Diencephalon (tissue), 1 donor: ENCODE measurements at places on chromosomes 1 and 21. TPM values are rescaled to one million over a fixed set of nuclear protein-coding genes. Genes with fewer than 3 reads are reported as not detected.

Gene SIK1
- 6.5 TPM for total RNA-seq

Gene LRRC53
- 0.23 TPM for total RNA-seq

Gene ATP6V1G3
- total RNA-seq, result not detected

Gene KCNK1
- 7.4 TPM for total RNA-seq

Gene VSIG8
- not detected for total RNA-seq

Gene PODN
- 1.2 TPM for total RNA-seq

Gene STPG1
- 18.0 TPM for total RNA-seq

Gene CELA2B
- not detected for total RNA-seq

Gene SFN
- total RNA-seq, result not detected

Gene HES2
- not detected for total RNA-seq
